Retinal pigment epithelial cell (primary cell): ENCODE measurements at places on chromosomes 3 and 15.
A peak's percentile ranks its signal among the peaks of the same experiment; 100 is the strongest.

- DNase-seq: no peak
These were observed 338.5 kb downstream of the TUSC7 start for GRCh38 chr3:117047951-117048705.

GRCh38 chr3:78174821-78175220 is 1134.9 kb downstream of the ROBO2 start:
- peak; percentile 46 for DNase-seq

DNA sequence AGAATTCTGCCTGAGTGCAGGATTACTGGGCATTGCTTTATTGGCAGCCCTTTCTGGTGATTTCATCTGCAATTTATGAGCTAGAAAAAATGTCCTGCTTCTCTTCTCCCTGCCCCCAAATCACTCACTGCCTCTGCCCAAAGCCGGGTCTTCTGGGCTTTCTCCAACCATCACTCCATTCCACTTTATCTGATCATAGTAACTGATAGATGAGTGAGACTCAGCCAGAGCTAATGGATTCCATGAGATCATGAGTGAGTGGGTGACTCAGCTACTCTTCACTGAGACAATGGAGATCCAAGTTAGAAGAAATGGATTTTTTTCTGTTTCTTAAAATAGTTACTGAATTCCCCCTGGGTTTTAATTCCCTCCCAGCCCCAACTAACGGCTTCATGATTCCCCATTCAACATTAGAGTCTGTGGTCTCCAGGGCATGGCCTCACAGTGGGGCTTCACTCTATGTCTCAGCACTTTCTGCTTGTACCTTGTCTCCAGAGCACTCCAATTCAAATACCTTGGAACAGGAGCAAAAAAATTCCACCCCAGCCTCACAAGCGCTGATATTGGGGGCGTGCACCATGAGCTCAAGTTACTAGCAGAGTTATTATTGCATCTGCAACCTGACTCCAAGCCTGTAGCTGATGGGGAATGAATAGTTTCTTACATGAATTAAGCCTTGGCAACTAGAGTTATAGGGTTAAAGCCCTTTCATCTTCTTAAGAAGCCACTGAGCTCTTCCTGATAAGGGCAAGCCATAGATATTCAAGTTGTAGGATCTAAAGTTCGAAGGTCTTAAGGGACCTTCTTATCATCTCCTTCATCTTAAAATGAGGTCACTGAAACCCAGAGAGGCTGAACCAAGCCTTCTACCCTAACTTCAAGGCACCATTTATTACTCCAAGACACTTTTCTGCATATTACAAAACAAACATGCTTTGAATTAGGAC is 85.9 kb downstream of the AGBL1 start:
- DNase-seq: no peak

DNA sequence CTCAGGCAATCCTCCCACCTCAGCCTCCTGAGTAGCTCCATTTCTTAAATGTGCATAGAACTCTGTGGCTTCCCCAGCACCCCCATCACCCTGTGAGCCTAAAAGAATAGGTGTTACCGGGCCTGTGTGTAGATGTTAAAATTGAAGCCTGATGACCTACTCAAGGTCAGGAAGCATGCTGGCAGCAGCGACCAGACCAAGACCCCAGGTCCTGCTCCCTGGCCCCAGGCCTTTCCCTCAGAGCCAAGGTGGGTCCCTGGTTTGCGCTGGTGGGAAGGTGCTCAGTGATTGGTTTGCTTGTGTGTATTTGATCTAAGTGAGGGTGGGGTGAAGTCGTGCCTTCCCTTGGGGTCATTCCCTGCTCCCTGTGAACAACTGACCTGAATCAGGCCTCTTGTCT is 18.4 kb upstream of the CRABP1 start:
- no peak for DNase-seq

DNA sequence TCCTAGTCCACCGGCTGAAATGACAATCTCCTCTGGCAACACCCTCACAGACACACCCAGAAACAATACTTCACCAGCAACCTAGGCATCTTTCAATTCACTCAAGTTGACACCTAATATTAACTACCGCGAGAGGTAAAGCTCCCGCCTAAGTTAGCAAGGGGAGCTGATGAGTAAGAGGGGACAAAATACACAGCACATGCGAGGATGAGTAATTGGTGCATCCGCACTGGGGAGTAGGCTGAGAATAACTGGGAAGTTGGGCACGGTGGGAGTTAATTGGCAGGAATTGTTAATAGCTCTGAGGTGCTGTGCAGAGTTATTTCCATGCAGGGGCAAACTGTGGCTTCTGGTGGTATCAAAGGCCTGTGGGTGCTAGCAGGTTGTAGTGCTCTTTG is 14.5 kb upstream of the PLD1 start:
- DNase-seq: no peak

GRCh38 chr3:109887293-109887692 is 549.9 kb upstream of the DPPA4 start:
- no peak for DNase-seq

DNA sequence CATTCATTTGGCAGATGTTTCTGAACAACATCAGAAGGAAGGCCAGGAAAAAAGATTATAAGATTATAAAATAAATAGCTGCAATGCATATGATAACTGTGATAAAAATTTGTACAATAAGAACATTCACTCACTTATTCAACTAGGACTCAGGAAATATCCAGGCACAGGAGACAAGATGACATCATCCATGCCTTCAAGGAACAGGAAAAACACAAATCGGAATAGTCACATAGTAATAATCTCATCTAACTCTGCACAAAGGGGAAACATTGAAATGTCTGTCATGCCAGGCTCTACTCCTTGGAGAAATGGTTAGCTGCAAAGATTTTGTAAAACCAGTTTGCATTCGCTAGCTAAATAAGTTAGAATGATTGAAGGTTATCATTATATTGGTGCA is 233.5 kb upstream of the AGTR1 start:
- no peak for DNase-seq

- DNase-seq: no peak
These were observed 148.6 kb downstream of the CNTN3 start for GRCh38 chr3:74465715-74466410.
